NCI-H1930 (cell line): ENCODE measurements at places on chromosomes 5 and 9.

DNA sequence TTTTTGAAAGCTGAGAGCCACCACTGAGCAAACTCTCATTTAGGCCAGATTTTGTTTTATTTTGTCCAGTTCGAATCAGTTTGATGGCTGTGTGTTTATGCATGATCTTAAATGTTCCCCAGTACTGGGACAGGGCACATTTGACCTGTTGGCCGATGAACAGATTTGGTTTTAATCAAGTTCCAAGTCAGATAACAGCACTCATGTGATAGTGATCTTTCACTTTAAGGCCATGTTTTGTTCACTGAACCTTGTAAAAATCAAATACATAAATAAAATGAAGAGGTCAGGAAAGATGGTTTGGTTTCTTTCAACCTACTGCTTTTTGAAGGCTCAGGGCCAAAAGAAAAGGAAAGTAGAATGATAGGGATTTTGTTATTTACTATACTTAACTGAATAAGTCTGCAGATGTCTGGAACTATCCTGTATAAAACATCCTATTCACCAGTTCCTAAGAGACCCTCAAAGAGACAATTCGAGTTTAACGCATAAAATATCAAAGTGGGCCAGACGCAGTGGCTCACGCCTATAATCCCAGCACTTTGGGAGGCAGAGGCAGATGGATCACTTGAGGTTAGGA is 77.2 kb downstream of the PGM5 start:
- DNase-seq: no peak

GRCh38 chr9:111362526-111362925 is 32.5 kb upstream of the OR2K2 start:
- no peak for DNase-seq

- no peak for DNase-seq
Measured at GRCh38 chr9:110426052-110426709, 88.5 kb upstream of the TXNDC8 start.

- DNase-seq: no peak
Measured at GRCh38 chr5:120682851-120683250, 218.8 kb downstream of the PRR16 start.

DNA sequence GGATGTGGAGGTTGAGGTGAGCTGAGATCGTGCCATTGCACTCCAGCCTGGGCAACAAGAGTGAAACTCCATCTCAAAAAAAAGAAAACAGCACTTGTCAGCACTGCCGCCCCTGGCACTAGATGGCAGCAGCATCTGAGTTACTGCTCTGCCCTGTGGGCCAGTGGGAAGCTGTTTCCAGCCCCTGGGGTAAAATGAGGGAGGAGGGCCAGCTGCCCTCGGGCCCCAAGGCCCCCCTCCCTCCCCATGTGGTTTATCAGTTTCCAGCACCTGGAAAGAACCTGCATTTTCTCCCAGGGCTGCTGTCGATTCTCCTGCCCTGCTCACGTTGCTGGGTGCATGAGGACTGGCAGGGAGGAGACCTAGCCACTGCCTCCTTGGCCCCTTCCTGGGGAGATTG is 13.2 kb upstream of the CEL start:
- no peak for DNase-seq

GRCh38 chr9:4035777-4036176 is 264.1 kb downstream of the GLIS3 start:
- no peak for DNase-seq

DNA sequence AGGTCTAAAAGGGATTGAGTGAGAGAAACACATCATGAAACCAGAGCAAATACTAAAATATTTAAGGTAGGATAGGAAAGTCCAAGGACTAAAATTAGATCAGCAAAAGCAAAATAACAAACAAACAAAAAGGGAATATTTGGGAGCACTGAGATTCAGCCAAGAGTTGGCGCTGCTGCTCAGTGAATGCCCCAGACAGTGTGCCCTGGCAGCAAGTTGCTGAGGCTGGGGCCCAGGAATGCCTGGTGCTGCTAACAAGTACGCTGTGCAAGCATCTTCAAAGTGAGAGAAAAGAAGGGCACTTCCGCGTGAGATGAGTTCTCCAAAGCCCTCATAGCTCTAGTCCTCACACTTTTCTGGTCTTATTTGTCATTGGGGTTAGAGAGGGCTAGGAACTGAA is 603.3 kb downstream of the EFNA5 start:
- no peak for DNase-seq
